ENCODE measurements at places on chromosomes 13 and 19.
A peak's percentile ranks its signal among the peaks of the same experiment; 100 is the strongest.

DNA sequence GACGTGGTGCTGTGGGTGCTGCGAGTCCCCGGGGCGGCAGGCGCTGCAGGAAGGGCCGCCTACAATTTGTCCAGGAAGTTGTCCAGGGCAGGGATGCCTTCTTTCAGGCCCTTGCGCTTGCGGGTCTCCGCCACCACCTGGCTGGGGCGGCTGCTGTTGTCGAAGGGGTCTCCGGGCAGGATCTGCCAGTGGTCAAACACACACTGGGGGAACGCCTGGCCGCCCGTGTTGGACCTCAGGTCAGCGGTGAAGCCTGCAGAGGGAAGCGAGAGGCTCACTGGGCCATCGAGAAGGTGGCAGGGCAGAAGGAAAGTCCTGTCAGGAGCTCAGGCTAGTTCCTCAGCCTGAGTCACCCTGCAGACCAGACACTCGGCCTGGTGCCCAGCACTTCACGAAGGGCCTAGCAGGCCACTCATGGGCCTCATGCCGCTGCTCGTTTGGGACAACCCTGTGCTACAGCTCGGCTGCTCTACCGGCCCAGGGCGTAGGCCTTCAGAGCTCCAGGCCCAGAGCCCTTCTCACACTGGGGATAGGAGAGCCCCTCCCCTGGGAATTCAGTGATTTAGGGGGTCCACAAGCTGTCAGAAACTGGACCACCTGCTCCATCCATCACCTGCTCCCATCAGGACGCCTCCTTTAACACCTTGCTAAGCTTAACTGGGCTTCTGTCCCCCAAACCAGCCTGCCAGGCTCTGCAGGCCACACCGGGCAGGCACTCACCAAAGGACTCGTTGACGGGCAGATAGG lies 5.8 kb upstream of the DAPK3 start:
- no peak for DNase-seq

DNA sequence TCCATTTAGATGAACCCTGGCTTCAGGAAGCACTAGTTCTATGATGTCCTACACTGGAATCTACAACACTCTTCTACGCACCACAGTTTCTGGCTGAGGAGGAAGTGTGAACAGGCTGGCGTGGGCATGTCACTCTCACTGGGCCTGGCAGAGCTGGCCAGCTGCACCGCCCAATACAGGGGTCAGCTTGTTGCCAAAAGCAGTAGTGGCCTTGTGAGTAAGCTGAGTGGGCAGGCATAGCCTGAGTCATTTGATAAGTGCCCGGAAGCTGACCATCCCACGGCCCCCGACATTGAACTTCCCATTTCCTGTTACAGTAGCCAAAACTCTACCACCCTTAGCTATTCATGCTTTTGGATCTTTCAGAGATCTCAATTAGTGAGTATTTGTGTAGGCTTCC lies 240.9 kb upstream of the SERP2 start:
- no peak for DNase-seq

DNA sequence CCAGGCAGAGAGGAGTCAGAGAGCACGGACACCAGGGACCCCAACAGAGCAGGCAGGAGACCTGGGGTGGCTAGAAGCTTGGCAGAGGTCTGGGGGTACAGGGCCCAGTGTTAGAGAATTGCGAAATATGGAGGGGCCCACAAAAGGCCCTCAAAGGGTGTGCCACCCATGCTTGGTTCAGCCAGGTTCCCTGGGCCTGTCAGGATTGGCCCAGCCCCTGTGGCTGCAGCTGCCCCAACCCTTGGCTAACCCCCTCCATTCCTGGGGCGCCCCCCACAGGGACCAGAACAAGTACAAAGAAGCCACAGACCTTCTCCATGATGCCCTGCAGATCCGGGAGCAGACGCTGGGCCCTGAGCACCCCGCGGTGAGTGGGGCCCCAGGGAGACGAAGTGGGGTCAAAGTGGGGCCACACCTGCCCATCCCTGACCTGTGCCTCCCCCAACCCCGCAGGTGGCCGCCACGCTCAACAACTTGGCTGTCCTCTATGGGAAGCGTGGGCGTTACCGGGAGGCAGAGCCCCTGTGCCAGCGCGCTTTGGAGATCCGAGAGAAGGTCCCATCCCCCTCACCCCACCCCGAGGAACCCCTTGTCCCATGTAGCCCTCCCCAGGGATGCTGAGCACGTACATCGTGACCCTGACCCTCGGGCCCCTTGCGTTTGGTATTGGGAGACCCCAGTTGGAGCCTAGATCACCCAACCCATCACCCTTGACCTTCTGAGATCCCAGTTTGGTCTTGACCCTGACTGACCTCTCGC lies 8.0 kb downstream of the KLC3 start:
- DNase-seq: no peak

- no peak for DNase-seq
Measured at GRCh38 chr13:40963927-40964326, 55.2 kb downstream of the ELF1 start.

- DNase-seq: no peak
Measured at GRCh38 chr13:113592571-113592970, 8.0 kb downstream of the TFDP1 start.

DNA sequence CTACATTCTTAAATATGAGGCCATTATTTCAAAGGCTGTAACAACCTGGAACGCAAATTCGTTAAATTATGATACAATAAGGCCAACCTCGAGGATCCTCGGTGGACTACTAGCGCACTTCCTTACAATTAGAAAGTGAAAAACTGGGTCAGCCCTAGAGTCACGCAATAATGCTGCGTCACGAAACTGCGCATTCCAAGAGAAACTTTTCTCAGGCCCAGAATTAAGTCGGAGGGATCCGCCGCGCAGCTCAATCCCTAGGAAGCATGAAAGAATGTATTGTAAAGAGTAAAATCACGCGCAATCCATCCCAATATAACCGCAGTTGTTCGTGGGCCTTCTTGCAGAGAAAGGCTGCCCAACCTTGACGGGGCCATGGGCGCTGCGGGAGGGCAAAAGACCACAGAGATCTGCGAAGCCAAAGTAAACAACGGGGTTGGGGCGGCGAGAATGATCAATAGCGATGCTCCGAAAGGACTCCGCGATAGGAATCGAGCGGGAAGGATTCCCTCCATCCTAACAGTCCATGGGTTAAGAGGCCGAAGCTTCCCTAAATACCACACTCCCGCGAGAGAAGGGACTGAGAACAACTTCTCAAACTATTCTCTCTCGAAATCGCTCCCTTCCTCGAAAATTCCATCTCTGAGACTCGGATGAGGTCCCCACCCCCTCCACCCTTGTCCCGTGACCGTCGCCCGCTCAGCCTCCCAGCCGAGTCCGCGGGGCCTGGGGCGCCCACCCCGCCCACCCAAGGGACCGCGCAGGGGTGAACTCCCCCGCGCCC lies 564 bp downstream of the SPART start:
- peak; percentile 32 for DNase-seq

GRCh38 chr13:78978381-78978998 lies 319.5 kb upstream of the OBI1 start:
- peak; percentile 9 for DNase-seq

DNA sequence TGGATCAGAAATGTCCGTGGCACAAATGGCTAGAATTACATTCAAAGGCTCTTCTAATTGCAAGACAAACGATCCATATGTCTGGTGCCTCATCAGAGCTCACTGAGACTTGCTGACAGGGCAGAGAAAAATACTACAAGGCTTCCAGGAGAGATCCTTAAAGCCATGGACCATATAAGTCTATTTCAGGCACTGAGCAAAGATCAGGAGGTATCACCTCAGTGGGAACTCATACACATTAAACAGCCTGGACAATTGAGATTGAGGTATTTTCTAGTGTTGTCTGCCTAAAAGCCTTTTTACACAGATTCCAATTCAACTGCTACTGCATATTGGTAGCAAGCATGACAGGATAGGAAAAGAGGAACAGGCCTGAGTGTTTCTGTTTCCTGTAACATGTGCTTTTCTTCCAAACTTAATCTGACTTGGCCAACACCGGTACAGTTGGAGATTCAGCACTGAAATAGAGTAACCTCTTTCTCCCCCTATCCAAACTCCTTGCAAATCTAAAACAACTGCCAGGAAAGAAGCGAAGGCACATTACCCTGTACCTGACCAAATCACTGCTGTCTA lies 65.9 kb downstream of the SERP2 start:
- DNase-seq: no peak

- DNase-seq: peak; percentile 100
Measured at GRCh38 chr19:58543826-58544590, at the start of gene TRIM28. TSS of gene TRIM28 (plus strand) at chr19:58544064. CDS start at chr19:58544758, 694 bp downstream.

- DNase-seq: no peak
Measured at GRCh38 chr19:6519289-6519688, 11.5 kb upstream of the TNFSF9 start.

DNA sequence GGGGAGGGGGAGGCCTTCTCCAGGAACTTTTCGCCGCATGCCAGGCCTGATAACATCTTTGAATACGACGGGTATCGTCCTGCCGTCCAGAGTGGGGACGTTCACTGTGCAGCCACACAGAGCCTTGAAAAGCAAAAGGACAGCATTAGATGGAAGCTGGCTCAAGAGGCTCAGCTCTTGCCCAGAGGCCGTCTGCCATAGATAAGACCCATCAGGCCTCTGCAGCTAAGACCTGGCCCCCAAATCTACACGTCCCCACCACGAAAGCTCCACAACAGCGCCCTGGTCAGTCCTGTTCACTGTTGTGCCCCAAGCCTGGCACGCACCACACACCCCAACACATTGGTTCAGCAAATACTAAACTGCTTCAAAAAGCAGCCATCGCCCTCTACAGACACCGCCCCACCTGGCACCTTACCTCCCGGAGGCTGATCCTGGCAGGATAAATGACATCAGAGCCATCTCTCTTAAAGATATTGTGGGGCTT lies 2.1 kb downstream of the DNAJB1 start:
- DNase-seq: no peak

Data from activated CD4-positive, alpha-beta T cell treated with anti-CD3 and anti-CD28 coated beads, Interleukin-2, amount 50 U/mL, for 1 hour (primary cell).